ENCODE measurements at places on chromosomes 4 and X. TPM values are rescaled to one million over a fixed set of nuclear protein-coding genes. Genes with fewer than 3 reads are reported as not detected.

DNA sequence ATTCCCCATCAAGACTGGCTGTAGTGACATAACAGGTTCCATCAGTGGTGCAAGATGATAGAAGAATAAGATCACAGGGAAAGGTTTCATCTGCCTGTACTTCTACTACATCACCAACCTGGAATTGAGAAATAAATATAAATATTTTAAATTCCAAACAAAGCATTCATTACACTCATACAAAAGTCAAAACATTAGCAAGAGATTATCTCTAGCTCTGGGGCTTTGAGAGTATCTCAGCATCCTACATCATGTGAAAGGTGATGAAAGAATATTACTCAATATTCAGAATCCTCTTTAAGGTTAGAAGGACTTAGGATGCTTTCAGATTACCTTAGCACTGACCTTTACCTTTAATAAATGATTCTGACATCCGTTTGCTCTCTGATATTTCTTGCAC, 96.5 kb upstream of the MCF2 start:
- no peak for DNase-seq

PRDM8 gene
- 14.7 TPM for total RNA-seq

DNA sequence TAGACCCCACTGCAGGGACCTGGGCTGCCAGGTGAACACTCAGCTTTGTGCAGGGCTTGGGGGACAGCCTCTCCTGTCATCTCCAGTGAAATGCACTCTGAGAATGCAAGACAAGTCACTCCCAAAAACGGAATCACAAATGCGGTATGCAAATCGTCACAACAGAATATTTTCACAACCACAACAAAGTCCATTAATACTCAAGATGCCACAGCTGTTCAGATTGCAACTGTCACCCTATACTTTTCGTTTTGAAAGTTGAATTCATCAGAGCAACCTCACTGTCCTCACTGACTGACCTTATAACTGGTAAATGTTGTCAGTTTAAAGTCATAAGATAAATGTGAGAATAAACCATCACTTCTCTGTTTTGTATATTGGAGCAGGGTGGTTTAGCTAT, 16.6 kb downstream of the JAKMIP1 start:
- DNase-seq, result peak; percentile 92

GRCh38 chr4:154982187-154983047, 201.3 kb downstream of the RBM46 start:
- peak; percentile 33 for DNase-seq

DNA sequence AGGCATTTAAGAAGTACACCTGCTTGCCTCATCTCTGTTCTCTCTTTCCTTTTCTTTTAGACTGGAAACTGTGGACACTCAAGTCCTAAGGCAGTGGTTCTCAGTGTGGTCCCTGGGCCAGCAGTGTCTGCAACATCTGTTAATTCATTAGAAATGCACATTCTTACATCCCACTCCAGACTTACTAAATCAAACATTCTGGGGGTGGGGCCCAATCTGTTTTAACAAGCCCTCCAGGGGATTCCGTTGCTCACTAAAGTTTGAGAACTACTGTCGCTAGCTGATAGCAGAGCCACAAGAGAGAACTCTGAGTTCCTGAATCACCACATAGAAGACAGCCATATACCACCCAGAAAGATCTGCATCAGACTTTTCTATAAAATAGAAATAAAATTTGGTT, 430.6 kb downstream of the BCOR start:
- no peak for DNase-seq

LINC00632 gene
- 18.6 TPM for total RNA-seq

- DNase-seq, result no peak
Observed at GRCh38 chrX:30610026-30610425, 32.5 kb upstream of the TASL start.

DNA sequence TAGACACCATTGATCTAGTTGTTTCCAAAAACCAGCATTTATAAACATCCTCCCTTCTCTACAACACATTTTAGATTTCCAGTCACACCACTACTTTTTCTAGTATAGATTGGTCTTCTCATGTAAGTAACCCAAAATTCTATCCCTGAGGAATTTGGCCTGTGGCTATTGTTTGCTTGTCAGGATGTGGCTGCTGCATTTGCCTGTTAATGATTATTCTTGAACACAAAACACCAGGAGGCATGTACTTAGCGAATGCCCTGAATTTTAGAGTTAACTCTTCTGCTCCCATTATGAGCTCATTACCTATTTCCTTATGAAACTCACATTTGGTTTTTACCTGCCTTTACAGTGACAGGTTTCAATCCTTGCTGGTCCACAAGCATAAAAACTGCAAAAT, 102.0 kb upstream of the FSTL5 start:
- DNase-seq, result no peak

- no peak for DNase-seq
Observed at GRCh38 chr4:74517996-74518395, 73.1 kb downstream of the AREG start.

- peak; percentile 0 for DNase-seq
Observed at GRCh38 chrX:25523574-25524540, 508.1 kb upstream of the ARX start.

DNA sequence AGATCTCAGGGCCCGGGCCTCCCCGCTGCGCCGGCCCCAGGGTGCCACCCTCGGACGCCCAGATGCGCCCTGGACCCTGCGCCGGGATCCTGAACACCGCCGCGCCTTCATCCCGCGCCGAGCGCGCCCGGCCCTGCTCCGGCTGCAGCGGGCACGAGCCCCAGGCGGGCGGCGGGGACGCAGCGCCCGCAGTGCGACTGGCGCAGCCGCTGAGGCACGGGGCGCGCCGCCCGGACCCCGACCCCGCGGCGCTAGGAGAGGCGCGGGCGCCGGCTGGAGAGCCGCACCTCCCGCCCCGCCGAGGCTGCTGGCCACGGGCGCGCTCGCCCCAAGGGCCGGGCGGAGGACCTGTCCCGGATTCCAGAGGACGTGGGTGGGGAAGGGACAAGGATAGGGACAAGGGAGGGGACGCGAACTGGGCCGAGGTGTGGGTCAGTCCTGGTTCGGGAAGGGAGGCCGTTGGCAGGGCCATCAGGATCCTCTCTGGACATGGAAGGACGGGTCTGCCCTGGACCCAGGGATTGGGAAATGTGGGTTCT, 1.1 kb downstream of the ZFYVE28 start:
- no peak for DNase-seq
